ENCODE measurements at places on chromosomes 1 and 21. TPM values are rescaled to one million over a fixed set of nuclear protein-coding genes. Genes with fewer than 3 reads are reported as not detected.

Gene GNG4
- 0.19 TPM for total RNA-seq

DNA sequence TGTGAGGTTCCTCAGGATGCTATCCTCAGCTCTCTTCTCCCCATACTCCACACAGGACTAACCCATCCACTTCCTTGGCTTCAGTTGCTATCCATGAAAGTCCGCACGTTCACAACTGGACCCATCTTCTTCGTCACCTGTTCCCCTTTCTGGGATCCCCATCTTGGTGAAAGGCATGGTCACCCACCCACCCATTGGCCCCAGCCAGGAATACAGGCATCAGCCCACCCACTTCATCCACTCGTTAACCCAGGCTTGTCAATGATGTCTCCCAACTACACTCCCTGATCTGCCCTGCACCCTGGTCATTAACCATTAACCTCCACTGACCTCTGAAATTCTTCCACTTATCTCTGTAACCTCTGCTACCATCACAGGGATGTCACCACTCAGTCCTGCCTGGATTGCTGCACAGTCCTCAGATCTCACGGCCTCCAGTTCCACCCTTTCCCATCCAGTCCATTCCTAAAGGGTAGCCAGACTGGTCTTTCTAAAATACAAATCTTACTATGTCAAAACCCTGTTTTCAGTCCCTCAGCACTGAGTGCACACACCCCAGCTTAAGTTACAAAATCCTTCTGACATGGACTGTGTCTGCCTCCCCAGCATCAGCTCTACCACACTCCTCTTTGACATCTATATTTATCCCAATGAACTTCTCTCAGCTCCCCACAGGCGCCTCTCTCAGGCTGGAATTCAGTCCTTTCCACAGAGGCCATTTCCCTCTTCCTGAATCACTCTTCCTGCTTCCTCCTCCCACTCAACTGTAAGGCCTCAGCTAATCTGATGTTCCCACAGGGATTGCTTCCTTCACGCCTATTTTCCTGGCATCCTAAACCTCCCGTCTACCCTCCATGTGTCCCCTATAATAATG lies 10.4 kb downstream of the PGLYRP4 start:
- DNase-seq = no peak

DNA sequence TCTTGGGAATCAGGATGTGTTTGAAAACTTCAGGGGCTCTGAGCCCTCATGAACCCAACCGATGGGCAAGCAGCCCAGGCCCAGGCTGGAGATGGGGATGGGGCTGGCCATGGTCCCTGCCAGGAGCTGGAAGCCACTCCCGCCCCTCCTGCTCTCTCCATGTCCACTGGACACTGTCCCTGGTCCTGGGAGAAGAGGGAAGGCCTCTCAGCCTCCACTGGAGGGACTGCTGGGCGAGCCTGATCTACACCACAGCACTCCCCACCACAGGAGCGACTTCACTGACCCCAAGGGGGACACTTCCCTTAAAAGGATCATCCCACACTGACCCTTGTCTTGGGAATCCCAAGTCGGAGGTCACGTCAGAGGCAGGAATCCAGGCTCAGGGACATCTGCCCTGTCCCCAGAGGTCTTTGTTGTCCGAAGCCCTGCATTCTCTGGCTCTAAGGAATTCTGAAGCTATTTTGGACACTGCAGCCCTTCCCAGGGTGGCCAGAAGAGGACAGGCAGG lies 16.9 kb upstream of the COL18A1 start:
- no peak for DNase-seq

Gene SPRR4
- not detected for total RNA-seq

All from CD4-positive, alpha-beta memory T cell (primary cell).